ENCODE measurements at places on chromosomes 5 and 9.

DNA sequence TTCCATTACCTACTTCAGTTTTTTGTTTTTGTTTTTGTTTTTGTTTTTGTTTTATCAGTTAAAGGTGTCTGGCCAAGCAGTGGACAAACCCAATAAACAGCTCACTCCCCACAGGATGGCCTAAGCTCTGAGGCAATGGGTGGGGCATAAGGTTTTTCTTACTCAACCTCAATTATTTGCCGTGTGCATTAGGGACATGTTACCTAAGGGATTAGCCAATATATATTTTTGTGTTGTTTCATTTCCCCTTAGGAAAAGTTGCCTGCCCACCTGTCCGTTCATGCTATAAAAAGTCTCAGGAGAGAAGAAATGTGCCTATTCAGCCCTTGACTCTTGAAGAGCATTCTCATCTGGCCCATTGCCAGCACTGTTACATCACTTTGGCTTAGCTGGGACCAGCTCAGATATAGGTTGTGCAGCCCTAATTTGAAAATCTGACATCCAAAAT is 7.3 kb downstream of the SH3RF2 start:
- DNase-seq = no peak

GRCh38 chr5:105953616-105954015 is 1717.1 kb downstream of the EFNA5 start:
- DNase-seq = no peak

DNA sequence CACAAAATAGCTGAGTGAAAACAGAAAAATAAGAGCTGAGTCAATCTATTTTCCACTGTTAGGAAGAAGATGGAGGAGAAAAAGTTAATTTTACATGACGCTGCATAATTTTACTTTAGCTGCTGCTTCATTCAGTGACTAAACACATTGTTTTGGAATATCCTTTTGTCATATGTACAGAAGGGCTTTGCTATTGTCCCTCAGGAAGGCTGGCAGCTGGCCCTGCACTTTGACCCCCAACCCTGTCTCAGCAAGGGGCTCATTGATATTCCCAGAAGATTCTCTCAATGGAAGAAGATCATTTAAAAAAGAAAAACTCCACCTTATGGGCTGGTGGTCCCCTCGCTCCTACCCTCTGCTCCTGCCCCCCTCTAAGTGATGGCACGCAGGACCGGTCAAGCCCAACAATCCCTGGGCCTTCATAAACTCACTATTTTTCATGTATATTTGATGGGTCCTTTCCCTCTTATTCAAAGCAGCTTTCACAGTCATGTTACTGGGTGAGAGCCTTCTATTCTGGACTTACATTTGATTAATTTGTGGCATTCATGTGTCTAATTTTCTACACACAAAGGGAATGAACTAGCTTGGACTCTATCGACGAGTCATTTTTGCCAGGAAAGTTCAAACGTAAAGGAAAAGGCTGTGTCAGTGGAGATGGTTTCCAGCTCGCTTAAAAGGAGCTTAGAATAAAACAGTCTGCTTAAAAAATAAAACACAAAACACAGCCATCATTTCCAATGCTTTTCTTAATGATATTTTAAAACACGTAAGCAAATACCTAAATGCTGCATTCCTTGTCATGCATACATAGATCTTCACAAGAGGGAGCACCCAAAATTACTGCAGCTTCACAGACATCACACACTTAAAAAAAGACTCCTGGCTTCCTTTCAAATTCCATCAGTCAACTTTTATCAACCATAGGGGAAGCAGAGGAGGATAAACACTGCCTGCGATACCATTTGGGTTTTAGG is 104.7 kb downstream of the EFNA5 start:
- no peak for DNase-seq

GRCh38 chr5:64773533-64773932 is 4.8 kb downstream of the CWC27 start:
- no peak for DNase-seq

- no peak for DNase-seq
Observed at GRCh38 chr5:149886692-149887470, 57.7 kb downstream of the PDE6A start.

GRCh38 chr5:112693301-112693700 is 44.4 kb upstream of the APC start:
- DNase-seq = no peak

GRCh38 chr9:112809906-112810305 is 59.3 kb downstream of the SNX30 start:
- no peak for DNase-seq

All from brain pericyte (primary cell).